Naive thymus-derived CD4-positive, alpha-beta T cell (primary cell): ENCODE measurements at places on chromosomes 4 and X. TPM values are rescaled to one million over a fixed set of nuclear protein-coding genes. Genes with fewer than 3 reads are reported as not detected.

DNA sequence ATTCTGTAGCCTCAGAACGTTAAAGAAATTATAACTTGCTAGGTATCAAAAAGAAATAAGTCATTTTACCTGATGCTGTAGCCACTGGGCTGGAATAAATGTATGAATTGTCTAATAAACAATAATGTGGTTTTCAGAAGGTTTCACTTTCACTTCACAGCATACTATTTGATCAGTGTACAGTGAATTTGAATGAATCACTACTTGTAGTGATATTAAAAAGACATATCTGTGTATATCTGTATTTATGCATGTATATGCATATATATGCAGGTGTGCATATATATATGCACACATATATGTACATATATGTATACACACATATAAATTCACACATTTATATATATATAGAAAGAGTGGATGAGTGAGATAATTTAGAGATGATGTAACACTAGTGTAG lies 440.0 kb upstream of the PCDH10 start:
- DNase-seq = no peak

TAF7L gene
- polyA plus RNA-seq = not detected

TMEM271 gene
- polyA plus RNA-seq = not detected

DNA sequence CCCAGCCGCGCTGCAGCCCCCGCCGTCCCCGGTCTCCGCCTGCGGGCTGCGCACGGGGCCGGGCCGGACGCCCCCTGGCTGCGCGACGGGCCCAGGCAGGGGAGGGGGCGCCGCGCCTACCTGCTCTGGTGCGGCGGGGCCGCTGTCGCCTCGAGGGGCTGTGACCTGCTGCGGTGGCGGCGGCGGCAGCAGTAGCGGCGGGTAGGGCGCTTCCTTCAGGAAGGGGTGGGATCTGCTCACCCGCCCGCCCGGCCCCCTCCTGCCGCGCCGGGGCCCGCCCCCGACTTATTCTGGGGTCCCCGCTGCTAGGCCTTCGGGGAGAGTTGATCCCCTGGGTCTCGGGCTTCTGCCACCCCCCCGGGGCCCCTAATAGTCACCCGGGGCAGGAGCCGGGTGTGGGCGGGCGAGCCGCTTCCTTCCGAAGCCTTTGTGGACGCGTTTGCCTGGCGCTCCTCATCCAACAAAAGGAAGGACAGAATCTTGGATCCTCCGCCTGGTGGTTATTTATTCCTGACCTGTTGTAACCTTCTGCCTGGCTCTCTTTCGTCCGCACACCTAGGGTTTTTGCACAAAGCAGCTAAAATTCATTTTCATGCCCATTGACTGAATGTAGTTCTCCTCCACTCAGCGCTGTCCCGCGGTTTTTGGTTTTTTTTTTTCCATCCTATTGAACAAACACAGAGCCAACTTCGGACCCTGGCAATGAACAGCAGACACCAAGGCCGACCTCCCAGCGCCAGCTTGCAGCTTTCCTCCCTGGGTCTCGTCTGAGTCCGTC lies at the start of gene TMEM150C:
TSS of gene TMEM150C (minus strand) at position 203 of the 778 bp plus-strand sequence. CDS start 57,331 bp downstream, outside the sequence.
- no peak for DNase-seq

NEIL3 gene
- polyA plus RNA-seq = not detected

- DNase-seq = no peak
Measured at GRCh38 chr4:3677748-3678070, 88.5 kb upstream of the ADRA2C start.

- DNase-seq = no peak
Measured at GRCh38 chr4:1194010-1194900, 21.9 kb upstream of the SPON2 start.

DNA sequence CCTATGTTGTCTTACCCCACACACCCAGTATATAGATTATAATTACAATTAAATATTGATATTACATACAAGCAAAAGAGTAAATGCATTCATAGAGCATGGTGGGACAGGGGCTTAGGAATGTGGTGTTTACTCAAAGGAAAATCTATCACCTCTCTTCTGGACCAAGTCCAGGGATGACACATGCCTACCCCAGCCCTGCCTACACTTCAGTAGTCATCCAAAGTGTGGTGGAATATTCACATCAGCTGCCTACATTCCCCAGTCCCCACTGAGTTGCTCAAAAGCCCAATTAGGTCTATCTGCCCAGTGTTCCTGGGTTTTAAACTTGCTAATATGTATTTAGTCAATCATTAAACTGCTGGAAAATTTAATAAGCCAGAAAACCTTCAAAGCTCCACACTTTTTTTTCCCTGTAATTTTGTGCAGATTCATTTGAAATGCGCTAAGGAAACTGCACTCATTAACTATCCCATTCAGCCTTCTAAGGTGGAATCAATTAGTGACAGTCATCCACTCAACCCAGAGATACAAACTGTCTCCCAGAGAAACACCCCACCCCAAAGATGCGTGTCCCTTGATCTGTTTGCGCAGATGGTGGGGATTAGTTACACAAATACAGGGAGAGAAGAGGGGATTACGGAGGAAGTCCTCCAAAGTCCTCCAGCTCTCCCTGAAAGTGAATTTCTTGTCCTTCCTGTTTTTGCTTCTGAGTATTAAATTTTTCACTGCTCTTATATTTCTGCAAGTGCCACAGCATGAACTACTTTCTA lies 91.7 kb upstream of the KDR start:
- no peak for DNase-seq

GRCh38 chr4:5211282-5211839 lies 160.1 kb downstream of the STK32B start:
- DNase-seq = no peak

GRCh38 chrX:123849096-123849495 lies 10.8 kb upstream of the XIAP start:
- no peak for DNase-seq

GRCh38 chr4:4182835-4183568 lies 43.7 kb downstream of the OTOP1 start:
- no peak for DNase-seq

HPGD gene
- polyA plus RNA-seq = 13.1 TPM

DNA sequence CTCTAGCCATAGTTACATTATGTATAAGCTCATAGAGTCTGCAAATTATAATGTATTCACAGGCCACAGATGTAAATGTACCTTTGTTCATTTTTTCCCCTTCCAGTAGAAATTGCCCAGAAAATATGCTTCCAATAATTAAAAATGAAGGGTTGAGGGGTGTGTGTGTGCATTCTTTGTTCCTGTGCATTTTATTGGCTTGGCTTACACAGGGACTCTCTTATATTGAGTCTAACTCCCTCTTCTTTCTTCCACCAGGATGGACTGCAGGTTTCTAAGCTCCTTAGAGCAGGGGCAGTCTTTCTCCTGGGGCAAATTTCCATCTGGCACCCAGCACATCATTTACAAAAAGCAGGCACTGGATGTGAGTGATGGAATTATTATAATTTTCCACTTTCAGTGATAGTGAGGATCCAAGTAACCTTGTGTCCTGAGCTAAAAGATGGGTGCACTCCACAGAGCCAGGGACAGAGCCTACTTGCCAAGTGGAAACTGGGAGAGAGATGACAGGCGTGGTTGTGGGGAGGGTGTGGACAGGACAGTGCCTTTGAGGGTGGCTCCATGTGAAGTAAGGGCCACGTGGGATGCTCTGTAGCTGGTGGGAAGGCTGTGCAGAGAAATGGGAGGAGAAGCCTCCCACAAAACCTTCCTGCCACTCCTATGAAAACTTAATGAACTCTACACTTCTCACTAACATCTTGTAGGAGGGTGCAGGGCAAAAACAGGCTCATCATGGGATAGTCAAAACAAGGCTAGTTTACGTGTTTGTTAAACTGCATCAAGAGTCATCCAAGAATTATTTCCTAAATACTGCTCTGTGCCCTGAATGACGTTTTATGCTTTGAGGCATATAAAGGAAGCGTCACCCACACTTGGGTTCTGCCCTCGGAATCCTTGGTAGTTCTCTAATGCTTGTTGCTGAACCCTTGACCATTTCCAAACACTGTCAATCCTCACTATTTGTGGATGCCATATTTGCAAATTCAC lies 16.0 kb downstream of the IGFBP7 start:
- no peak for DNase-seq

- no peak for DNase-seq
Measured at GRCh38 chrX:24034485-24034884, 7.5 kb upstream of the KLHL15 start.

DNA sequence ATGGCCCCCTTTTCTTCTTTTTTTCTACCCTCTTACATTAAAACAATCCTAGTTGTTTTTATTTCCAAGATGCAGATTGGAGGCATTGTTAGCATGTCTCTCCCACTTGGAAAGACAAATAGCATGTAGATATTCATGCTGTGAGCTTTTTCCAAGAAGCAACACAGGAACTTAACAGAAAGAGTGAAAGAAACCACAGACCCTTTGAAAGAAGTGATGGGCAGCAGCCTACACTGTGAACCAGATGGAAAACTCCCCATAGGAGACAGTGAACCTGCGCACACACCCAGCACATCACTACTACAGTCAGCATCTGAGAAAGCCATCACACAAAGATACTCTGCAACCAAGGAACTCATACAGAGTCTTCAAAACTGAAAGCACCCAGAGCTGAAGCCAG lies 17.8 kb downstream of the CT47C1 start:
- no peak for DNase-seq

- no peak for DNase-seq
Measured at GRCh38 chrX:107576841-107577240, 51.5 kb upstream of the PRPS1 start.
